ENCODE measurements at places on chromosomes 7 and 10.
A peak's percentile ranks its signal among the peaks of the same experiment; 100 is the strongest.

DNA sequence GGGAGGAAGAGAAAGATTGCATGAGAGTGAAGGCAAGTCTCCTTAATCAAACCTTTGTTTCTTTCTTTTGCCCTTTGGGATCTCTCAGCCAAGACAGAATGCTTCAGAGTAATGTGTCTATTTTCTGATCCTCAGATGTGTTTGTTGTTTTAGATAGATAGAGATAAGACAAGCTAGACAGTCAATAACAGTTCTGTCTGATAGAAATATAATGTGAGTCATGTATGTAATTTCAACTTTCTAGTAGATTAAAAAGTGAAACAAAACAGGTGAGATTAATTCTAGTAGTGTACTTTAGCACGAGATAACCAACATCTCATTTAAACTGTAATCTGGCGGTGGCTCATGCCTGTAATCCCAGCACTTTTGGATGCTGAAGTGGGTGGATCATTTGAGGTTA, 159.2 kb downstream of the GATA3 start:
- DNase-seq = no peak

GRCh38 chr7:107613948-107614347, 33.9 kb downstream of the BCAP29 start:
- DNase-seq = no peak

GRCh38 chr10:75632805-75633462, 201.5 kb downstream of the LRMDA start:
- no peak for DNase-seq

DNA sequence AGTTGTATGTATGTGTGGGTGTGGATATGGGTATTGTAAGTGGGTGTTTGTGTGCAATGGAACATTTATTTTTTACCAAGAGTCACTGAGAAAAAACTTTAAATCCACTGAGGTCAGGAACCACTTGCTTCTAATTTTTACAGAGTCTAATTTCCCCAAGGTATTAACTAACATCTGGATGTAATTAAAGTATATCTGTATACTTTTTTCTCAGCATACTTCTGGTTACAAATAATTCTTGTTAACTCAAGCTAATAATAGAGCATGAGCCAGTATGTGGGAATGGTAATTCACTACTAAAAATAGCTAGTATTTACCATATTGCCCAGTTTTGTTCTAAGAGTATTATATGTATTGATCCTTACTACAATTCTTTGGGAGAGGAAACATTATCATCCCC, 24.6 kb upstream of the STEAP4 start:
- DNase-seq = no peak

DNA sequence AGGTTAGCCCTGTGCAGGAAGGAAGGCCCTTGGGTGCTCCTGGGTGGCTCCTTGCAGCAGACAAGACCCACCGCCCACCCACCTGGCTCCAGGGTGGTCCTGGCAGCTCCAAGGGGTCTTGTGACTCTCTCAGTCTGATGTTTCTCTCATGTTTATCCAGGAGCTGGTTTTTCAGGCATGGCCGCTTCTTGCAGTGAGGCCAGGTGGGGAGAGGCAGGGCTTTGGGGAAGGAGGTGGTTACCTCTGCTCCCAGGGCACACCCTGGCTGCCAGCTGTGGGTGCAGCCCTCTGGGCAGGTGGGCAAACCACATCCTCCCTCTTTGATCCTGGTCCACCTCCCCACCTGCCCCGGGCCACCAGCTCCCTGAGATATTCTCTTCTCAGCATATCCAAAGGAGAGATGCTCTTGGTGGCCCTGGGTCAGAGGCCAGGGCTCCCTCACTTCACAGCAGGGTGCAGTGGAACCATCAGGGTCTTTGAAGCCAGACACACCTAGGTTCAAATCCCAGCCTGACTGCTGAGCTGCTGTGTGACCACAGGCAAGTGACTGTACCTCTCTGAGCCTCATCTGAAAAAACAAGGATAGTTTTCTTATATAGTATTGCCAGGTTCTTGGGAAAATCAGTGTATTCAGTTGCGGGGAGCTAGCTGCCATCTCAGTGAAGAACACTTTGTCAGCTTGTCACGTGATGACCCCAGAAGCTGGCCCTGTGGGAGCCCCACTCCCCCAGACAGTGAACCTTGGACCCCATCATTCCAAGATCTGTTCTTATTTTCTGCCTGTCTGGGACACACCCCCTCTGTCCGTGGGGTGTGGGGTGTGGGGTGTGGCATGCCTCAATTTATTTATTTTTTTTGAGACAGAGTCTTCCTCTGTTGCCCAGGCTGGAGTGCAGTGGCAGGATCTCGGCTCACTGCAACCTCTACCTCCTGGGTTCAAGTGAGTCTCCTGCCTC, 11.5 kb downstream of the GTF2IRD1 start:
- DNase-seq = no peak

GRCh38 chr7:13687500-13687899, 302.0 kb downstream of the ETV1 start:
- no peak for DNase-seq

GRCh38 chr10:104622598-104623209, 18.4 kb upstream of the SORCS3 start:
- no peak for DNase-seq

DNA sequence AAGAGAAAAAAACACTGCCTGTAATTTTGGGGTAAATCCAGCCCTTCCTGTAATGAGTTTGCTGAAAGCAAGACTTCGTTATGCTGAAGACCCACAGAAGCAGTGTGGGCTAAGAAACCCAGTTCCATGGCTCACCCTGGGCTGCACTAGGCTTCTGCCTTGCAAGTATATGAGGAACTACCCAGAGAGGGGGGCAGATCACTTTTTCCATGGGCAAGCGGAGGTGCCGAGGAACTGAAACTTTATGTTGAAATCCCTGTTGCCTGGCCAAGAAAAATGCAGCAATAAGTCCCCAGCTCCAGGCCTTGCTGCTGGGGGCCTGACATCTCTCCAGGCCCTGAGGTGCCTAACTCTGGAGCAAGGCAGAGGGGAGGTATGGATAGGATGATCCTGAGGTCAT, 8.5 kb downstream of the RASSF4 start:
- DNase-seq = no peak

GRCh38 chr10:75469006-75469616, 37.7 kb downstream of the LRMDA start:
- DNase-seq = peak; percentile 67

DNA sequence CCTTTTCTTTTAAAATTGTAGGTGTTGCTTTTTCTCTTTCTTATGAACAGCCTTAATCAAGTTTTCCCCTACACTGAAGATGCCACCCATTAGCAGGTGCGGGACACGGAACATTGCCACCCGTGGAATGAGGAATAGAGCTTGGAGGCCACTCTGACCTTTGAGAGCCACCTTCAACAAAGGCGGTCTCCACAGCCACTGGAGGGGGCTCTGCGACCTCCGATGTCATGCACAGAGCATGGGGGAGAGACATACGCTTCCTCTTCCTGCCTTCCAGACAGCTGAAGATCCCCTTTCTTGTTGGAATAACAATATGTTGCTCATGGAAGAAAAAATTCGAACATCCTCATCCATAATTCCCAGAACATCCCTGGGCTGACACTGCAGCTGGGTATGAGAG, 39.1 kb downstream of the ADARB2 start:
- DNase-seq = no peak

GRCh38 chr7:120997882-120998474, 9.5 kb downstream of the CPED1 start:
- no peak for DNase-seq

GRCh38 chr7:158274996-158275395, 312.6 kb downstream of the PTPRN2 start:
- DNase-seq = no peak

DNA sequence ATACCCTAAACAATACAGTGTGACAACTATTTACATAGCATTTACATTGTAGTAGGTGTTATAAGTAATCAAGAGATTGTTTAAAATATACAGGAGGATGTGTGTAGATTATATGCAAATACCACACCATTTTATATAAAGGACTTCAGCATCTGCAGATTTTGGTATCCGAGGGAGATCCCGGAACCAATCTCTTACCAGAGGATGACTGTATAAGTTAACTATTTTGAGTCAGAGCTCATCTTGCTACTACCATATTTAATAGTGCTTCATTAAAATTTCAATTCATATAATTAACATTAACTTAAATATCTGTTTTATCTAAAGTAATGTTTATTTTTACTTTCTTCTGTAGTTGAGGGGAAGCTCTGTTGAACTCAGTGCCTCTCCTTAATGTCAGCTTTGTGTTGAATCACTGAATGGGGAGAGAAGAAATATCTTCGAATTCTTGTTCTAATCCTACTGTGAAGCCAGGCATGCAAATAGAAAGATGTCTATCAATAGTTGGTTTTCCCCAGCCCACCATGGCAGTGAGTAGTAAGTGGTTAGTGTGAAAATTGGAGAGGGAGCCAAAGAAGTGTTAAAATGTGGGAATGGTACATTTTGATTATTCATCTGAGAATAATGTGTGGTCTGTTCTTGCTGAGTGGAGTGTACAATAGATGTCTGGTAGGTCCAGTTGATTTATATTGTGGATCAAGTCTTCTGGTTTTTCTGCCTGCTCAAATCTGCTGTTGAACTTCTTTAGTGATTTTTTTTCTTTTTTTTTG, 90.1 kb upstream of the CYP26C1 start:
- DNase-seq = no peak

GRCh38 chr7:105210721-105211205, 178.0 kb downstream of the SRPK2 start:
- no peak for DNase-seq

- DNase-seq = no peak
Observed at GRCh38 chr7:50216626-50217025, 87.9 kb upstream of the IKZF1 start.

DNA sequence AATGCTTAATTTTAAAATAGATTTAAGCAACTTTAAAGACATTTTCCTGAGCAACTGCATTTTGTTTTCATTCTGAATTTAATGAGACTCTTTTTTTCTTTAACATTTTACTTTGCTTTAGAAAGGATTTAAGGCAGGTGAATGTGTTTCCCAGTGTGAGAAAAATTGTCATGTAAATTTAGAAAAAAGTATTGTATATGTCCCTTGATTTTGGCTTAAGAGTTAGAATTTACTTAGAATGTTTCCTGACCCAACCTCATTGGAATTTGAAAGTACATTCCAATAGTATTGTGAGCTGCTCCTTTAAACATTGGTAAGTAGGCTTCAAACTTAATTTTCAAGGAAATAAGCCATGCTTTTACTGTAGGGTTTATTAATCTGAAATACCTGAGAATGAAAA, 110.2 kb downstream of the PTEN start:
- DNase-seq = no peak

DNA sequence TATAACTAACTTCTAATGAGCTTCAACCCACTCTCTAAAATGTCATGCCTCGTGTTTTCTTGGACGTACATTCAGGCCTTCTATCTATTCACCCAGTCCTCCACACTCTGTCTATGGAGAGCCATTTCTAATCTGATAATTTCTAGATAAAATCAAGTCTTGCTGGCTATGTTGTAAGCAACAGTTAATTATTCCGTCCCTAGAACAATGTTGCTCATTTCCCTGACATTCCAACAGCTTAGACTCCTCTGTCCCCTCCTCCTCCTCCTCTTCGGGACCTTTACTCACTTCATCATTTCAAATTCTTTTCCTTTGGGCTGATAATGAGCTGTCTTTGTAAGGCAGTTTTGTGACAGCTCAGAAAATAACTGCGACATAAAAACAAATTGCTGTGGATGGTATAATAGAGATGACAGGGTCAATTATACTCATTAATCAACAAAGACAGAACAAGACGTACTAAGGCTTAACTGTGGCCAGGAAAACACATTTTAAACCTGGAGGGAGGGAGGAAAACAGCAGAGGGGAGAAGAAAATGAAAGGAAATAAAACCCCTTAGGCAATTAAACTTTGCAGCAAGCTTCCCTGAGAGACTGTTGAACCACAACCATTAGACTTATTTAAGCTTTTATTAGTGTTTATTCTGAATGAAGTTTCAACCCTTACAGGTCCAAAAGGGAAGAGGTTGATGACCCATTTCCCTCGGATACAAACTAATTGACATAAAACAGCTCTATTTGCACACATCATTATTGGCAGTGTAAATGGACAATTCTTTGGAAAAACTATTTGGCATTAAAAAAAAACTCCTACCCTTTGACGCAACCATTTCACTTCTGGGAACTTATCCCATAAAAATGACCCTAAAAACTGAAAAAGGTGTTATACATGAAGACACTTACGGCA, 179.1 kb downstream of the SFMBT2 start:
- DNase-seq = no peak

GRCh38 chr7:157603005-157603404, 266.2 kb downstream of the DNAJB6 start:
- no peak for DNase-seq

DNA sequence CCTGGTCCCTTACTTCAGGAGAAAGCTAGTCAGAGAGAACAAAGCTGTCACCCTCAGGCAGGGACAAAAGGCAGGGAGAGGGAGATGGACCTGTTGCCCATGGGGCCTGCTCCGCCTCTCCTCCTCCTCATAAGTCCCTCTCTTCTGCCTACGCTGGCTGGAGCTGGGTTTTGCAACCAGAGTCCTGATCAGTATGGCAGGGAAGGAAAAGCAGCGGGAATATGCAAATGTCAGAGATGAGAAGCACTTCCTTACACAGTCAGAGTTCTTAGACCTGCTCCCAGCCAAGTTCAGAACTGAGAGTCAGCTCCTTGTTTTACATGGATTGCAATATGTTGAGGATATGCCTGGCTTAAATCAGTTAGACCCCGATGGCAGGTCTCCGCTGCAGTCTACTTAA, 231.1 kb downstream of the ADAM12 start:
- DNase-seq = no peak

DNA sequence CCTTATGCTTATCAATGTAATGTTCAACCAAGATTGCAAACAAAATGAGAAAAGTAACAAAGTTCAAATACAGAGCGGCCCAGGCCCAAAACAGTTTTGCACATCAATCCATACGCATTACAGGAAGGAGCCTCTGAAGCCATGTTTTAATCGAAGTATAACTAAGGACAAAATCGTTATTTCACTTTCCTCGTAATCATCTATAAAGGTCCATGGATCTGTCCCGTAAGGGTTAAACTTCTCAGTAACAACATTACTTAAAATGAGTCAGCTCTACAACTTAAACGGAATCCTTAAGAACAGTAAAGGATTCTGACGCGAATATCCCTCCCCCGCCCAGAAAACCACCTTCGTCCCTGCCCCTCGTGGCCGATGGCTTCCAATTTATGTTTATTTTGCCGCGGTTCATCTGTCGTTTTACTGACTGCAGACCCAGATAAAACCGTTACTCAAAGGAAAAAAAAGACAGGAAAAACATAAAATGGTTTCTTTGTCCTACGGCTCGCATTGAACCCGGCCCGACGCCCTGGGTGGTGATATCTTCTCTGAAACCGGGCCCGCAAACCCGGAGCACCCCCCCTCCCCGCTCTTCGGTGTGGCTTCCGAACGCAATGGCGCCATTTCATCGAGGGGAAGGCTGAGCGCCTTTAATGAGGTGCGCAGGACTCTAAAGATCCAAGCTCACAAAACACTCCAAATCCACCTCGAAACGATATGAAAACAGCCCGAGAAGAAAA, 1.1 kb downstream of the HNRNPA2B1 start:
- DNase-seq = no peak

- DNase-seq = no peak
Observed at GRCh38 chr7:97390915-97391593, 273.6 kb downstream of the SDHAF3 start.
